ENCODE measurements at places on chromosomes 6 and 20.

DNA sequence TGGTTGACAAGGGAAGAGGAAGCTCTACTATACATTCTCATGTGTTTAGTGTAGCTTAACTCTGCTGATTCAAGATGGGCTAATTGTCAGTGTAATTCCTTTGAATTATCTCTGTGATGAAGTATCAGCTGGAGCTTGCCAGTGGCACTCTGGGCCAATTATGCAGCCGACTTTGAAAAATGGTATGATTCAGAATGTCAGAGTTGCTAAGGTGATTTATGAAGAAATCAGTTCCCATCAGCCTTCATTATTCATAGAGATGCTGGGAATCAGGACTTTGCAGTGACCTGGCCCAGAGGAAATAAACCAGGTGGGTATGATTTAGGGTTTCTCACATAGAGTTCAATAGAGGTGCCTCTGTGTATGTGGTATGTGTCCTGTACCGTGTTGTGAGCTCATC is 33.4 kb downstream of the KCNS1 start:
- DNase-seq, result no peak

DNA sequence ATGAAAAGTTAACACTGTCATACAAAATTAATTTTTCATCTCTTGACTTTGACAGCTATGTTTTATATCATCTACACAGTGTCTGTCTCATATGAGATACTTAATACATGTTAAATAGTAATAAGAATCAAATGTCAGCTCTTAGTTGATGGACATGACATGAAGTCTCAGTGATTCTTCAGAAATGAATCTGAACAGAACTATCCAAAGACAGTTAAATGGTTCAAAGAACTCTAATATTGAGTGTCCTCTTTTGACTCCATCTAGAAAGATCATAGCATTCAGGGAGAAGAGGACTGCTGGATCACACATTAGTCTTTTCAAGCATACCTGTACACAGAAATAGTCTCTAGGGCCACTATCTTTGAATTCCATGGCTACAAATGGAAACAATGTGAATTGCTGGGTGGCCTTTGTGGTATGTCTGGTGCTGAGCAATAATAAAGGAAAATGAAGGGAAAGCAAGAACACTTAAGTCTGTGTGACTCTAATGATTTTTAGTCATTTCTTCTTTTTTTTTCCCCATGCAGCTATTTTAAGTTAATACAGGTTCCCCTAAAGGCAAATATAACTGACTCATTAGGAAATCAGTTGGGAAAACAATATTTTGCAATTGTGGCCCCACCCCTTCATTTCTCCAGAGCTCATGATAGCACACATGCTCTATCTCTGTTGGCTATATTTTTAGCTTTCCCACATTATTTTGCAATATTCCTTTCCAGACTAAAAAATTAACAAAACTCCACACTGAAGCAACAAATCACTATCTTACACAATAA is 367.5 kb downstream of the GRIK2 start:
- DNase-seq, result peak; percentile 93

- peak; percentile 55 for DNase-seq
These were observed 524 bp downstream of the C20orf203 start for GRCh38 chr20:32672982-32673851.

GRCh38 chr6:30615958-30616810 is 859 bp downstream of the PPP1R10 start:
- peak; percentile 50 for DNase-seq

- DNase-seq, result peak; percentile 14
These were observed 57.0 kb upstream of the BMP6 start for GRCh38 chr6:7668936-7669335.

DNA sequence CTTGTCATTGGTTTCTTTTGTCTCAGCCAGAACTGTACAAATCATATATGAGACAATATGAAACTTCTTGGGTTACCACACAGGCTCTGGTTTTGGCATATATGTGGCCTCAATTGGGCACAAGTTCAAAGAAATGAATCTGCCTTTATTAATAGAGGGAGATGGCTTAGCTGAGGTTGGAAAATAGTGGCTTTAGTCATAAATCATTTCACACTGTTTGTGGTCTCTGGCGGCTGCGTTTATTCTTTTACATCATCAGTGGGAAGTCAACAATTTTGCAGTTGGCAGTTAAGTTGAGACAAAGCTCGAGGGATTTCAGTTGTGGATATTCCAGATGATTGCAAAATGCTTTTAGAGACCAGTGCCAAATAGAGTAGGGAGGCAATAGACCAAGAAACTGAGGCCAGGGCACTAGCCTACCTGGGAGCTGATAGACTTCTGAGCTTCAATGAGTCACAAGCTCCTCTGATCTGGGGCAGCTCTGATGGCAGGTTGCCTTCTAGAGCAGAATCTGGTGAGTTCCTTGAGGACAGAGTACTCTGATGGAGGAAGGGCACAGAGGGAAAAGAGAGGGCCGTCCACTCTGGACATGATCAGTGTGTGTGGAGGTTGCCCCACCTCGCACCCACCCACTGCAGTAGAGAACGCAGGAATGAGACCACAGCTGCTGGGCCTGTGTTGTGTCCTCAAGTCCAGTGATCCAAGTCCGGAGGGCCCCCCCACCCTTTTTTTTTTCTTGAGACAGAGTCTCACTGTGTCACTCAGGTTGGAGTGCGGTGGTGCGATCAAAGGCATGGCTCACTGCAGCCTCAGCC is 73.5 kb downstream of the ARMC2 start:
- peak; percentile 30 for DNase-seq

DNA sequence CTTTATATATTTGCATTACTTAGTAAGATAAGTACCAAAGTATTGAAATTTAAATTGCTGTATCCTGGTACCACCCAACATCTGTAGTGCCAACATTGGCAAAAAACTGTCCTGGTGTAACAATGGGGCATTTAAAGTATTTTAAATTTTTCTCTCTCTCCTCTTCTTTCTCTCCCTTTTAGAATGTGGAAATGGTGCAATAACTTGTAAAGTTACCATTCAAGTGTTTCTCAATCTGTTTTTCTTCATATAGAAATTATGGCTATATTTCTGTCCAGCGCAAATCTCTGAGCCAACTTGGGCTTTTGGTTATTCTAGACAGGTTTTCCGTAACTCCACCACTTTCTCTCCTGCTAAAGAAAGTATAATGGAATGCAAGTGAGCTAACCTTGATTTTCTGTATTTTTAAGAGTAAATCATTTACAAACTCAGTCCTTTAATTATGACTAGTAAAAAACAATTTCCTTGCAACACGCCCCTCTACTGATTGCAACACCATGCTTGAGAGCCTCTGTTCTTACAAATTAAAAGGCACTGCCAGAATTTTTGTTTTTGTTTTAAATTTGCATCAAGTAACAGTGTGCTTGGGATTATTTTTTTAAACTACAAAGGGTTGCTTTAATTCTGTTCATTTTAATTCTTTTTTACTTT is 324.2 kb upstream of the CITED2 start:
- no peak for DNase-seq

- DNase-seq, result no peak
These were observed 64.7 kb downstream of the SAMD3 start for GRCh38 chr6:130158056-130158455.

DNA sequence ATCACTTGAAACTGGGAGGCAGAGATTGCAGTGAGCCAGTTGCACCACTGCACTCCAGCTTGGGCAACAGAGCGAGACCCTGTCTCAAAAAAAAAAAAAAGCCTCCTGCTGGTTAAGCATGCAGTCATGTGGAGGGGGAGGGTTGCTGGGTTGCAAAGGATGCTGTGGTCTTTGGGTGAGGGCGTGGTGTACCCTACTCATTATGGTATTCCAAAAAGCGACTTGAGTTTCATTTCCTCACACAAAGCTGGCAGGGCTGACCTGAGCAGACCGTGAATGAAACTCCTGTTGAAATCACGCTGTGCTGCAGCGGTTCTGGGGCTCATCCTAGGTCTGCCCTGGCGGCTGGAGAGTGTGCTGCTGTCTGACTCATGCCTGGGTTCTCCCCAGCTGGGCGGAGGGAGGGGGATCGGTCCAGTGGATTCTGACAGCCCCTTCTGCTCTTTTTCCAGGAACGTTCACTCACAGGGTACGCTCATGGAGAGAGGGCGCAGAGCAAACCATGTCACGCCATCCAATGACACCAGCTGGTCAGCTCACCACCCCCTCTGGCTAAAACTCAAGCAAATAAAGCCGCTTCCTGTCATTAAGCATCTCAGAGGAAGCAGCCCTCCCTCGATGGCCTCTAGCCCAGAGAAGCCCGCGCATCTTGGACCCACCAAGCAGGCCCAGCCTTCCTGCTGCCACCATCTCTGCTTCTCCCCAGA is 166.2 kb downstream of the SCML4 start:
- DNase-seq, result peak; percentile 56

- DNase-seq, result no peak
These were observed 21.5 kb upstream of the RALGAPA2 start for GRCh38 chr20:20733943-20734342.

DNA sequence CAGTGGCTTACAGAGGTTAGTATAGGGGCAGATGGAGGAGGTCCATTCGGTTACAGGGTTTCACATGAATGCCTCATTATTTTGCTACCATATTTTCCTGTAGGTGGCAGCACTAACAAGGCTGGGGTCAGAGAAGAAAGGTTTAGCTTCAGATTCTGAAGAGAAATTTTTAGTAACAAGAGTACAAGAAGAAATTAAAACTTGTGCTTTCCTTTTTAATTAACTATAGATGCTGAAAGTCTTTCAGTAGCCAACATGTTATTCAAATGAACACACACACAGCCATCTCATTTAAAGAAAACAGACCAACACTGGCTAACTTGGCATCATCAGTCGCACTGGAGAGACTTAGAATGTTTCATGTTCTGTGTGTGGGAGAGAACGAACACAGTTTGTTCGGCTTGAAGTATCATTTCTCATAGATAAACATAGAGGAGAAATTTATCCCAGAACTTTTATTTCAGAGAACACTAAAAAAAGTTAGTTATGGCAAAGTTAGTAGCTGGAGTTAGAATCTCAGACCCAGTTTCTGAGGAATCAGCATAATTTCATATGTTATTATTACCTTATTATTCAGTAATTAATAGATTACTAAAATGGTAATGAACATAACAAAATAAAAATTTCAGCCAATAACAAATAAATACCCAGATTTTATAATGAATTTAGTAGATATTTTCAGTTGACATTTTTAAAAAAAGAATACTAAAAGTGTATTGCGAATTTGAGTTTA is 314.0 kb upstream of the RSPO3 start:
- DNase-seq, result peak; percentile 36

DNA sequence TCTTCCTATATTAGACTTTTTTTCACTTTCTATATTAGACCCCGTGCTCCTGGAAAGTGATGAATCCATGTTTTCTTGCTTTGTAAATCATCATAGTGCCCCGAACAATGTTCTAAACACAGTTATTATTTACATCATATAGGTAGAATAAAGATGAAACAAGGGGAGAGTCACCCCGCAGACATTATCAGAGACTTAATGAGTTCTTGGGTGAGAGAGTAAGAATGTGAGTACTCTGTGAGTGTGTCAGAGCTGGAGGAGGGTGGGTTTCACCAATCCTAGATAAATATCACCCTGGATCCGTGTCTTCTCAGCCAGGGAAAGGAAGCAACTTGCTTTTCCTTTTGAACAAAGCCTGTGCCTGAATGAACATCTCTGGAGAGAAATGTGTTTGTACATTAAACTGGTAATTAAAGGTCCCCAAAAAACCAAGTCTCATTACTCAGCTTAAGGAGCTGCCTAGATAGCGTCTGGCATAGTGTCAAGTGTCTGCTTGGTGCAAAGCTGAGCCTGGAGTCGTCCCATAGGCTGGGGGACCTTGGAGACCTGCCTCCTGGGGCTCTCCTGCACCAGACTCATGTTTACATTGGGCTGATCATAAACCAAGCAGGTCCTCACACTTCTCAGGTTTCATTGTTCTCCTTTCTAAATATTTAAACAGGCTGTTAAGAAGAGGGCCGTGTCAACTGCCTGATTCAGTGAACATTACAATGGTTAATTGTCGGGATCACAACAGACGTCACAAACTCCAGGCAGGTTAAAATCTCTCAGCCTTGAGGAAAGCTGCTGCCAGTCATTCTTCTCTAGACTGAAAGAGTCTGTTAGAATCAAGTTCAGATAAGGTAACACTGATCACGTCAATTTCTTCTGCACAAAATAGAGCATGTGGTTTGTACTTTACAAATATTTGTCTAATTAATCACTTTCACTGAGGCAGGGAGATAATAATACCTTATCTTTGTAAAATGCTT is 179.7 kb upstream of the MYLIP start:
- DNase-seq, result no peak

DNA sequence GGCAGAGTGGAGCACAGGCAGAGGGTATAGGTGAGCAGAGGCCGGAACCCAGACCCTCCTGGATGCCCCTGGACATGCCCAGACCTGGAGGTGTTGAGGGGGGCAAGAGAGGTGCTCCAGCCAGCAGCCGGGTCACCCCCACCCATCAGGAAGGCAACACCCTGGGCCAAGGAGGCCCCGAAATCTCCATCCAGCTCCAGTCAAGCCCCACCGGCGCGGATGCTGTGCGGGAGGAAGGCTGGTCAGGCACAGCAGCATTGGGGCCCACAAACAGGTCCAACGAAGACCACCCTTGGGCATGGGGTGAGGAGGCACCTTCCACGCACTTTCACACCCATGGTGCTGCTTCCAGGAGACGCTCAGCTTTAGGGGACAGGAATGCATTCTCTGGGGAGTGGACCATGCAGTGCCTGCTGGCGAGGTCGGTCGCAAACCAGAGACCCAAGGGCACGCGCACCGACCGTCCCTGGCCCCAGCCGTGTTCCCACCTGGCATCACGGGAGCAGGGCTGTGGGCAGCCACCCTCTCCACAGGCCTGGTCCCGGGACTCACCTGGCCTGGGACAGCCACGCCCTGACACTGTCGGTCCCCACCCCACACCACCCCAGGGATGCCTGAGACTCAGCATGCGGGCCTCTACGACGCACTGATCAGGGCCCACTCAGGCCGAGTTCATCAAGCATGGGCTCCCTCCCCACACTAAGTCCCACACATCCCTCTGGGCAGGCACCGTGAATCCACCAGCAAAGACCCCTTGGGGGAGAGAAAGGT is 43.6 kb upstream of the ZBP1 start:
- no peak for DNase-seq

DNA sequence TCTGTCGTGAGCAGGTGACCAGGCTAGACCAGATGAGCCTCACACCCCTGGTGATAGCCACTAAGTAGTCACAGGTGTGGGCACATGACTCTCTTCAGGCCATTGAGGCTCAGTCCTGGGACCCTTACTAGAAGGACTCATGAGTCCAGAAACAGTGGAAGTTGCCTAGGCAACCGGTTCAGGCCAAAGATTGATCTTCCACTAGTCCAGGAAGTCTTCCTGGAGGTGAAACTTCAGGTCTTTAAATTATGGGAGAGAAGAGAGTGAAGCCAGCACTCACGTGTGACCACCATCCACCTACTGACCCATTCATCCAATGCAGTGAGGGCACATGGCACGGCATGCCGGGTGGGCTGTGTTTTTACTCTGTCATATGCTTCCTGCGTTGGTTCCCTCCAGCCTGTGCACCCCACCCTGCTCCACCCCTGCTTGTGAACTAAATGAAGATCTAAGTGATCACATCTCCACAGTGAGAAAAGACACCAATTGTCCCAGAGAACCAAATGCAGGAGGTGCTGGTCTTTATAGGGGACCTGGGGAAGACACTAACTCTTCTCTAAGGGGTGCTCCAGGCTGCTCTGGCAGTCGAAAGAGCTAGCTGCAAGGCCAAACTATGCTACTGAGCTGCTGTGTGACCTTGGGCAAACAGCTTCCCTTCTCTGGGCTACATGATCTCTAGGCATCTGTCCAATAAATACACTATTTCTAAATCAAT is 12.5 kb upstream of the STX16 start:
- DNase-seq, result no peak

GRCh38 chr6:16740097-16740496 is 21.2 kb downstream of the ATXN1 start:
- DNase-seq, result peak; percentile 56

Measured in suppressor macrophage (primary cell).